HepG2 (cell line): ENCODE measurements at places on chromosomes 5 and 9. TPM values are rescaled to one million over a fixed set of nuclear protein-coding genes. Genes with fewer than 3 reads are reported as not detected.

DNA sequence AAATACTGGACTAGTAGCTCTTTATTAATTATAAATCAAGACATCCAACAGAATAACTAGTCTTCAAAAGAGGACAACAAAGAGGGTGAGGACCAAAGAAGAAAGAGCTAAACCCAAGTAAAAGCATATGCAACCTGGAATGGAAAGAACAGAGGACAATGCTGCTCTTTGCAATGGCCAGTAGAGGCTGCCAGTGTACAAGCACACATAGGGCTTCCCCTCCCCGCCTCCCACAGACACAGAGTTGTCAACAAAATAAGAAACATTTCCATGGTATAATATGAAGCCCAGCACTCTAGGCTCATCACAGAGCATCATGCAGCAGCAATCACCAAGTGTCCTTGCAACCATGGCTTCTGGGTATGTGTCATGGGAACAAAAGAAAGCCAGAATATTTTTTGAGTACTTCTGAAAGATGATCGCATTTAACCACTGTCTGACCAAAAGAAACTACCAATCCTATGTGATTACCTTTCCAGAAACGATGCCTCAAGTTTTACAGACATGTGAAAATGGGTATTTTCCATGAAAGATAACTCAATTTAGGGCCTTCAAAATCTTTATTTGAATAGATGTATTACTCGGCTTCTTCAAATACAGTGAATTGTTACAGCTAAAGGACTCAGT is 58.1 kb downstream of the RFX3 start:
- peak; percentile 63 for DNase-seq

GRCh38 chr5:14450018-14450524 is 131.5 kb upstream of the OTULINL start:
- DNase-seq, result no peak

DNA sequence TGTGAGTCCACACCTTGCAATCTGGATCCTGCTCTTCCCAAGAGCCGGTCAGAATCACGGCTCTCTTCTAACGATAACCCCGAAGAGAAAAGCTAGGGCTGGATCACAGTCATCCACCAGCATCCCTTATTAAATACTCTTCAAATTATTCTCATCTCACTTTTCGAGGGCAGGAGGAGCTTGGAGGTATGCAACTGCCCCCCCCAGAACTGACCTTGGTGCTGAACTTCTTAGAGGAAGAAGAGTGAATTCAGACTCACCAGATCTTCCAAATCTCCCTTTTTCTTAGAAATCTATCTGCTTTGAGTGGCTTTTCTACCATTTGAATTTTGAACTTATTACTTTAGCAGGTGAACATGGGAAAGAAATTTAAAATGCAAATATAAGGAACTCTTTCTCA is 75.7 kb downstream of the MED10 start:
- no peak for DNase-seq

Gene UNC13B
- total RNA-seq, result 18.3 and 23.6 TPM in 2 replicates

GRCh38 chr9:127285965-127286364 is 21.4 kb downstream of the GARNL3 start:
- DNase-seq, result peak; percentile 13

Gene FOXD4L3
- not detected in 2 replicates for total RNA-seq

DNA sequence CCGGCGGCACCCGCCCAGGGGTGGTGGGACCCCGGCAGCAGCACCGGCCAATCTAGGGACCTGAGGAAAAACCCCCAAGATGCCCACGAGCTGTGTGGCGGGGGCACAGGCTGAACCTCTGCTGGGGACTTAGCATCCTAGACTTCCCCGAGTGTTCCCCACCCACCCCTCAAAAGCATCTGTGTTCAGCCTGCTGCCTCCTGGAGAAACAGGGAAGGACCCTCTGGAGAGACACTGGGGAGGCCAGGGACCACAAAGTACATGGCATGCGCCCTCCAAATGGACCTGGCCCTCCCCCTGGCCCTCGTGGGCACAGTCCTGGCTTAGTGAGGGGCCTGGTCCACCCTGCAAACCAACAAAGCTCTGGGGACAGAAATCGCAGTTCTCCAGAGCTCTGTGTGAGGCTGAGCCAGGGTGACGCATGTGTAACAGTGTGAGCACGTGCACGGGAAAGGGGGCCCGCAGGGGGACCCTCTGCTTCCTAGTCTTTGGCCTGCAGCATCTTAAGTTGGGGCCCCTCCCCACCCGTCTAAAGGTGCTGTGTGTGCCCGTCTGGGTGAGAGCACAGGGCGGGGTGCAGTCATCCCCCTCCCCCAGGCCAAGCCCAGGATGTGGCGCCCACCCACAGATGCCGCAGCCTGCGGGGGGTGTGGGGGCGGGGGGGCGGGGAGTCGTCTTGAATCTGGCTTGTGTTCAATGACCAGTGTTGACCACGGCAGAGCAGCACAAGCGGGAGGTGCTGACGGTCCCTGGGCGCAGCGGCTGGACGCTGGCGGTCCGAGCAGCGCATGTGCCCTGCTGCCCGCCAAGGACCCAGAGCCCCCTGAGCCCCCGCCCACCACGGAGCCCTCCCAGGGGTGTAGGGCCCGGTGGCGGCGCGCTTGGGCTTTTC is 672 bp upstream of the KCNT1 start:
- no peak for DNase-seq

Gene PRR16
- not detected in 2 replicates for total RNA-seq

- no peak for DNase-seq
Observed at GRCh38 chr5:58987193-58987592, 404.3 kb downstream of the RAB3C start.

GRCh38 chr5:159007235-159007634 is 92.5 kb downstream of the EBF1 start:
- no peak for DNase-seq

- DNase-seq, result no peak
Observed at GRCh38 chr9:121499427-121500164, at the start of gene GGTA1. GGTA1 (minus strand) TSS chr9:121499844; CDS start chr9:121467922, 31,922 bp downstream.

GRCh38 chr5:160237571-160238093 is 8.3 kb downstream of the FABP6 start:
- no peak for DNase-seq

Gene TEK
- total RNA-seq, result not detected in 2 replicates

GRCh38 chr5:52627740-52628139 is 160.0 kb upstream of the ITGA1 start:
- DNase-seq, result no peak

Gene ELOVL7
- total RNA-seq, result 5.1 and 7.3 TPM in 2 replicates

Gene SPINK7
- total RNA-seq, result not detected in 2 replicates

Gene STING1
- 0.56 and 1.3 TPM in 2 replicates for total RNA-seq

Gene BTNL8
- total RNA-seq, result not detected in 2 replicates

GRCh38 chr5:82376307-82376706 is 98.2 kb upstream of the RPS23 start:
- no peak for DNase-seq

- DNase-seq, result no peak
Observed at GRCh38 chr9:117511852-117512481, 97.1 kb upstream of the ASTN2 start.

GRCh38 chr5:58231041-58231440 is 228.8 kb downstream of the PLK2 start:
- DNase-seq, result no peak

DNA sequence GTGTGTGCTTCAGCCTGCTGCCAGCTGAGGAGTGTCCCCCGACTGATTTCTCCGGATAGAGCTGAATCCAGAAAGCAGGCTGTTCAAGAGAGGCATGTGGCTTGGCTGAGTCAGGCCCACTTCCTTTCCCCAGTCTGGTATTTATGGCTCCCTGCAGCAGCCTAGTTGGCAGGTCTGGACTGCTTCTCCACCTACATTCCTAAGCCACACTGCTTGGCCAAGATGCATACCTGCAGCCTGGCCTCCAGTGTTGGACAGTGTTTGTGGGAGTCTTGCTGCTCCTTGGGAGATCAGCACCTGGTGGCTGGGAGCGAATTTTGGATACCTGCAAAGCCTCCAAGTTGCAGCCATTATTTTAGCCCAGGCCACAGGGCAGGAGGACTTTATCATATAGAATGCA is 670.8 kb downstream of the ACTL7B start:
- no peak for DNase-seq

GRCh38 chr5:27437594-27438200 is 399.3 kb upstream of the CDH9 start:
- no peak for DNase-seq

Gene PLAC8L1
- total RNA-seq, result not detected in 2 replicates

- no peak for DNase-seq
Observed at GRCh38 chr5:55037046-55037771, 13.2 kb downstream of the GZMK start.

Gene EXOSC2
- total RNA-seq, result 63.8 and 74.2 TPM in 2 replicates

Gene SOX30
- total RNA-seq, result not detected in 2 replicates

- no peak for DNase-seq
Observed at GRCh38 chr9:27053369-27054022, 48.0 kb upstream of the LRRC19 start.
